ENCODE measurements at places on chromosomes 6 and 20.
A peak's percentile ranks its signal among the peaks of the same experiment; 100 is the strongest.

- no peak for DNase-seq
Measured at GRCh38 chr6:90098627-90099026, 198.0 kb downstream of the BACH2 start.

GRCh38 chr6:116405652-116406356 lies 35.1 kb downstream of the DSE start:
- DNase-seq = no peak

DNA sequence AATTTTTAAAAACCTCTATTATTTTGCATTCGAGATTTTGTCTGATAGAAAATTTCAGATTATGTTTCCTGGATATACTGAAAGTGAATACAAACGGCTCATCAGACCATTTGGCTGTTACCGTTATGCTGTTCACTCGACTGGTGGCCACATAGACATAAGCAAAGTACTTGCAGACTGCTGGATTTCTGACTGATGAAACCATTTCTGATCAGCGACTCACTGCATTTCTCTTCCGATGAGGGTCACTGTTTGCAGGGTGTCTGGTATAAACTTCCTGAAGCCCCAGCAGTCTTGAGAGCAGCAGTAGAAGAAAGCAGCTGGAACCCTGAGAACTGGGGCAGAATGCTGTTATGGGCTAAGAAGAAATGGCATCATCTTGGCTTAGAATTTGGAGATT lies 17.7 kb downstream of the SNX9 start:
- DNase-seq = no peak

GRCh38 chr20:42181064-42181463 lies 562.9 kb upstream of the CHD6 start:
- no peak for DNase-seq

- no peak for DNase-seq
Measured at GRCh38 chr6:161951126-161951525, 677.3 kb upstream of the AGPAT4 start.

GRCh38 chr6:137821491-137821890 lies 45.6 kb upstream of the TNFAIP3 start:
- DNase-seq = no peak

GRCh38 chr20:4720977-4721349 lies 746 bp upstream of the PRND start:
- no peak for DNase-seq

- no peak for DNase-seq
Measured at GRCh38 chr20:2509794-2510193, 1.1 kb upstream of the ZNF343 start.

- DNase-seq = no peak
Measured at GRCh38 chr20:33490934-33491656, 1.2 kb downstream of the CBFA2T2 start.

GRCh38 chr20:7692478-7692877 lies 247.8 kb downstream of the HAO1 start:
- no peak for DNase-seq

DNA sequence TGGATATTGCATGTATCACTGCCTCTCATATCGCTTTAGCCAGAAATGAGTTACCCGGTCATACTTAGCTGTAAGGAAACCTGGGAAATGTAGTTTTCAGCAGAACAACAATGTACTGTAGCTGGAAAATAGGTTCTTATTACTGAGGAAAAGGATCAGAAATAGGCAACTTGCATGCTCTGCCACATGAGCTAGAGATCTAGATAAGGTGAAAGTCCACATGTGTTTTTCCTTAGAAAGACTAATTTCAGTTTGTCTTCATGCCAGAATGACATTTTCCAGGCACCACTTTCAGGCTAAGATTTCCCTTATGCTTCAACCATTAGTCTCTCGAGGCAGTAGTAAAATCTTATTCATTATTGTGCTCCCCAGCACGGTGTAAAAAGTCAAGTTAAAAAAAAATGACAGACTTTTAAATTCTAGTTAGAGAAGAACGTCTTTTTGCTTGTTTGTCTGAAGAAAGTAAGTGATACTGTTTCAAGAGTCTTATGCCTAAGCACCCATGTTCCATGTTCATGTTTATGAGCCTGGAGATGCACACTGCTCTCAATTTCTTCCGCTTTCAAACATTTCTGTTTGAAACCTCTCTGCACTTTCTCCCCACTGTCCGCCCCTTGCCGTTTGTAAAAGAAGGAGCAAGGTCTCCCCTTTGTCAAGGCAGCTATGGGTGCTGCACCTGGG lies 67.6 kb downstream of the ZNF831 start:
- DNase-seq = no peak

DNA sequence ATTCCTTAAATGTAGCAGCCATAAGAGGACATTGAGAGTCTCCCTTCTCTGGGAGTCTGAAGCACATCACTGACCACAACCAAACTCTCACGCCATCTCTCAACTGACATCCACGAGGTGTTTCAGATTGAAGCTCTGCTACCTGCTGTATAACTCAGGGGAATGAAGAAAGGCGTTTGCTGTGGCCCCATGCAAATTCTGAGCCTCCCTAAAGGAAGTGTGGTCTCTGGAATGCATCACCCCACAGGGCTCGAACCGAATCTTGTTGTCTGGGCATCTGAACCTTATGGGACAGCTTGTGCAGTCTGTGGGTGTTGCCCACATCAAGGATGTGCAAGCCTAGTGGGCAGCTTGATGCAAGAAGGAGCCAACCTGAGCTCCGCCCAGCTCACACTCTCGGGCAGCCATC lies 10.9 kb downstream of the PMEPA1 start:
- DNase-seq = no peak

DNA sequence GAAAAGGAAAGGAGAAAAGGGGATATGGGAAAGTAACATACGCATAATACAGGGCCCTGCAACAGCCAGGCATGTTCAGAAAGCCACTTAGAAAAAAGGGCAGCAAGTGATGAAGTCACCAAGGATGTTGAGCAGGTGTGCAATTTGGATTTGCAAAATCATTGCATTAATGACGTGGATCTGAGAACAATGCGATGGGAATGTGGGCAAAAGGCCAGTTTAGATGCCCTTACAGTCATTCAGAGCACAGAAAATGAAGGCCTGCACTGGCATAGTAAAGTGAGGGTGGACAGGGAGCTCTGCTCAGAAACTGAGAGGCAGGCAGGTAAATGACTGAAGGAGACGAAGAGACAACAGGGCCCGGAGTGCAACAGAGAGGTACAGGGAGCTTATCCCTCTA lies 123.7 kb upstream of the NHSL1 start:
- DNase-seq = no peak

- no peak for DNase-seq
Measured at GRCh38 chr20:38357653-38358207, 11.4 kb downstream of the LBP start.

- DNase-seq = no peak
Measured at GRCh38 chr6:4378319-4378996, 243.1 kb upstream of the ECI2 start.

DNA sequence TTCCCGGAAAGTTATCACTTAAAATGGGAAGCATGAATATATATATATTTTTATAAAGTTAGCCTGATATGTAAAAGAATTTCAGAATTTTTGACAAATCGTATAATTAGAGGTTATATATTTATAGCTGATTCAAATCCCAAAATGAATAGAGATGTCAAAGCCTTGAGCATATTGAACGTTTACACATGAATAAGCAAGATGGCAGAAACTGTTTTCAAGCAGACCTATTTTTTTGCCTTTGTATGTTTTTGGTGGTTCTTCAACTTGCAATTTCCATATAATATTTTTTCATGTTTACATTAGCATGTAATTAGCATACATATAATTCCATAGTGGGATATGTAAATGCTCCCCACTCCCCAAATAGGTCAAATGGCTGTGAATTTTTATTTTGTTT lies 189.9 kb downstream of the PRL start:
- DNase-seq = no peak

GRCh38 chr6:30264743-30265142 lies 51.5 kb upstream of the TRIM26 start:
- no peak for DNase-seq

GRCh38 chr20:9359561-9360308 lies 154.7 kb upstream of the LAMP5 start:
- DNase-seq = no peak

DNA sequence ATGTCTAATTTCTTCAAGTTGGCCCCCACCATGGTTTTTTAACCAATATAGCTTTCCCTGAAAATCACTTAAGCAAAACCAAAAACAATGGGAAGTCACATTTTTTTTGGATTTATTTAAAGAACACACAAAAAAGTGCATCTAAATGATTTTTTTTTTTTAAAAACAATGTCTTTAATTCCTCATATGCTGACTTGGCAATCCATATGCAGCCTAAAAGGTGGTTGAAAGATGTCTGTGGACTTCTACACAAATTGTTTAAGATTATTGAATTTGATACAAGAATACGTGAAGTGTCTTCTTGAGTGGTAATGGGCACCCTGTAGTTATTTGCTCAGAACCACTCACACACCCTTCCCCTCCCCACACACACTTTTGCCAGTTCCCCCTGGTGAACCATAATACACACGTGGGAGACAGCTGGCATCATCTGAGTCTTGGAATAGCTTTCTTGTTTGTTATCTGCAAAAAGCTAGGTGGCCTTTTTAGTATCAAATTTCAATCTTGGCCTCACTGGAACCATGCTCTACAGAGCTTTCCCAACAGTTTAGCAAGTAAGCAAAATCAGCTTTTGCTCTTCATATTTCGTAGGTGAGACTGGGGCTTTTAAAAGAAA lies 60.9 kb upstream of the TULP1 start:
- no peak for DNase-seq

DNA sequence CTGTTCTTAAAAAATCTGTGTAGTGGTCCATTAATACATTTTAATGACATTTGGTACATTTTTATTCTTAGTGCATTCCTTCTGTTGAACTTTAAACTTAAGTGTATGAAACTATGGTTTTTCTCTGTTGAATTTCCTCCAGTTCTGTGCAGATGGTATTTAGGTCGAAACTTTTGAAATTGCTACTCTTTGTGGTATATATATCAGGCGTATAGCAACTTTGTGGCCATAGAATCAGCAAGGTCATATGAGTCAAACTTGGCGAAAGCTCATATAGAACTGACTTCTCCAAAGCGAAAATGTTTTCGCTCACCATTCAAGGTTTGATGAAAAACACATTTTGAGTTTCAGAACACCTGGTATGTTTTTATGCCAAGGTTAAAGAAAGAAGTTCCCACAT lies 93.7 kb downstream of the MAP3K4 start:
- DNase-seq = no peak

- no peak for DNase-seq
Measured at GRCh38 chr6:169406034-169406433, 152.4 kb upstream of the THBS2 start.

- no peak for DNase-seq
Measured at GRCh38 chr20:64167676-64168075, 3.4 kb downstream of the MYT1 start.

DNA sequence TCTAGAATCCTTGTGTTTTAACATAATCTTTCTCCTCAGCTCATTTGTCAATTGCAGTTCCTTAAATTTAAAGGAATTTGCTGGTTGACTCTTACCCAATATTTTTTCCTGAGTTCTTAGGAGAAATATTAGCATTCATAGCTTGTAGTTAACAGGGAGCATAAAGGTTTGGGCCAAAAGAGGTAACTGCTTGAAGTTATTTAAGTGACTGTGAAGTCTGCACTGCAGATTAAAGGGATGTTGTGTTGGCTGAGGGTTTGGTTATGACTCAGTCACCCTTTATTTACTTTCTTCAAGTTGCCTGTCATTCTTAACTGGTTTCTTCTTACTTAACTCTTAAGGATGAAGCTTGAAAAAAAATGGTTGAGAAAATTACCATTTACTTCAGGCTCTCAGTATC lies 220.3 kb upstream of the LAMP5 start:
- DNase-seq = no peak

- no peak for DNase-seq
Measured at GRCh38 chr20:39356908-39357307, 394.8 kb downstream of the DHX35 start.

GRCh38 chr6:131062241-131063027 lies 611 bp downstream of the EPB41L2 start:
- peak; percentile 7 for DNase-seq

- DNase-seq = no peak
Measured at GRCh38 chr6:150320442-150320841, 48.4 kb upstream of the IYD start.

- DNase-seq = no peak
Measured at GRCh38 chr6:89655122-89655521, 16.6 kb upstream of the LYRM2 start.

GRCh38 chr20:17614812-17615644 lies 45.2 kb downstream of the DSTN start:
- DNase-seq = no peak

GRCh38 chr20:38143238-38143645 lies 21.8 kb downstream of the TGM2 start:
- DNase-seq = no peak

DNA sequence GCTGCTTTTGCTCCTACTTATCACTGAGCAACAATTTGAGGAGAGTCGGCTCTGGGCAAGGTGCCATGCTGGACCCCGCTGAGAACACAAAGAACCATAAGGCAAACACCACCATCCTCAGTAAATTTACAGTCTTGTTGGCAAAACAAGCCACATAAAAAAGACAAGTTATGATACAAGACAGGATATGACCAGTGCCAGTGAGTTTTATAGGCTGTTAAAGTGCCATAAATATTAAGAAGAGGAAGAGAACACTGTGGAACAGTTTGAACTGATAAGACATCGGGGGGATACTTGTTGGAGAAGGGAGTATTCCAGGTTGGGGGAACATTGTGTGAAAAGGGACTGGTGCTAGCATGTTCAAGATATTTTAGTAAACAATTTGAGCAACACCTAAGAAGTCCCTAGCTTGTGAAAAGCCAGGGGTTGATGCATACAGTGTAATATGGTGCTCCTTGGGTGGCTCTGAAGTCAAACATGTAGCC lies 25.3 kb upstream of the RIPOR2 start:
- no peak for DNase-seq

- DNase-seq = no peak
Measured at GRCh38 chr6:37150314-37150713, 19.6 kb upstream of the PIM1 start.

- DNase-seq = no peak
Measured at GRCh38 chr20:22977047-22977785, 57.9 kb upstream of the SSTR4 start.

- DNase-seq = peak; percentile 58
Measured at GRCh38 chr20:63957004-63957689, 931 bp upstream of the UCKL1 start.

- no peak for DNase-seq
Measured at GRCh38 chr6:159931846-159932245, 37.0 kb upstream of the IGF2R start.

- no peak for DNase-seq
Measured at GRCh38 chr20:21840991-21841390, 135.5 kb downstream of the PAX1 start.

DNA sequence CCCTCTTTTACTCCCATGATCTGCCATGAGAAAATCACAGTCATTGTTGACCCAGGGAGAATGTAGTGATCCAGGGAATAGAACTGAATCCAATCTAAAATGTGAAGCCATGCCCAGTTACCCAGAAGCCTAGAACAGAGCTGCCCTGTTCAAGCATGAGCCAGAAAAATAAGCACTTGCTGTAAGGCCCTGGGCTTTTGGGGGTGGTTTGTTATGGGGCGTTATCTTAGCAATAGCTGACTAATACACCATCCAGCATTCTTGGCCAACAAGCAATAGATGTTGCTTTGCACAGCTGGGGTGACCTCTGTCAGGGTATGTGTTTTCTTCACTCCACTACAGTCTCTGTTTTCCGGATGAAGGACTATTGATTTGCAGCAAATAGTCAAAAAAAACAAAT lies 120.4 kb downstream of the ZFP64 start:
- DNase-seq = no peak

GRCh38 chr6:157911278-157911677 lies 70.4 kb upstream of the SYNJ2 start:
- no peak for DNase-seq

- no peak for DNase-seq
Measured at GRCh38 chr20:461254-462198, 807 bp downstream of the TBC1D20 start.

- DNase-seq = no peak
Measured at GRCh38 chr6:100924534-100925227, 43.6 kb upstream of the ASCC3 start.

Data from CD4-positive, alpha-beta T cell treated with Interleukin-10 for 1 hour (primary cell).